ENCODE measurements at places on chromosomes 2 and 18.
A peak's percentile ranks its signal among the peaks of the same experiment; 100 is the strongest.

GRCh38 chr2:205539603-205540002 lies 142.7 kb upstream of the NRP2 start:
- no peak for DNase-seq

DNA sequence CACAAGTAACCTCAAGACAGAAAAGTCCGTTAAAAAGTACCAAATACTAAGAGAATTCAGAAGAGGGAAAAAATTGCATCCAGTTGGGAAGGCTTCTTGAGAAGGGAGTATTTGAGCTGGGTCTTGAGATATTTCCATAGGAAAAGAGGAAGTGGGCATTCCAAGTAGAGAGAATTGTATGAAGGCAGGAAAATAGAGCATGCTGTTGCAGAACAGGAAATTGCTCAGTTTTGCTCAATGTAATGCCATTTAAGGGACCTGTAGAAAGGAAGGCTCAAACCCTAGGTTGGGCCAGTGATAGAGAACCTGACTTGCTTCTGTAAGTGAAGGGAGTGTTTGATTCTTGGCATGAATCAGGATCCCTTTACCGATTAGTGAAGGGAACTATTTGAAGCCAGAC lies 1.0 kb upstream of the ZC3H8 start:
- DNase-seq: no peak

- DNase-seq: no peak
Observed at GRCh38 chr2:98729652-98730051, 1.3 kb downstream of the MGAT4A start.

DNA sequence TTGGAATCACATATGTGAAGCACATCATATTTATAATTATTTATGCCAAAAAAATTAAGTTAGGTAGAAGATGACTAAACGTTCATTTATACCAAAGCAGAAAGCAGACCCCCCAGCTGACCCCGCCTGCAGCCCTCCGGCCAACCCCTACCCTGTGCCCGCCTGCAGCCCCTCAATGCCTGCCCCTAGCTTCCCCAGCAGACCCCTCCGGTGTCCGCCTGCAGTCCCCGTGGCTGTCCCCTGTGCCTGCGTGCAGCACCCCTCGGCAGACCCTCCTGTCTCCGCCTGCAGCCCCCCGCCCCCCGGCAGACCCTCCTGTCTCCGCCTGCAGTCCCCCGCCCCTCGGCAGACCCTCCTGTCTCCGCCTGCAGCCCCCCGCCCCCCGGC lies 136.2 kb downstream of the NFATC1 start:
- DNase-seq: no peak

DNA sequence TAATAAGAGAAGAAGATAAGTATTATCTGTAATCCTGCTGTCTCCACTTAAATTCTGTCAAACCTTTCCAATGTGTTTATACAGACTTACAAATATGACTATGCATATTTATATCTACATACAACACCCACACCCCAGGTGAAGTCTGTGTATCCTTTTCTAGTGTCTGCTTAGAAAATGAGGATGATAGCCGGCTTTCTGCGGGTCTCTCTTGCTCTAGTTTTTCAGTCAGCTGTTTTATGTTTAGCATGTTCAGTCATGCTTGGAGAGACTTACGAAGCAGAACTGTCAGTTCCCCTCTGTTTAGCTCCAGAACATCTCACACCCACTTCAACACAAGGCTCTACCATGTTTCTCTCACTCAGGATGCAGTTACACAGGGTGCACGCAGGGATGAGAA lies 137.3 kb upstream of the NFATC1 start:
- DNase-seq: no peak

DNA sequence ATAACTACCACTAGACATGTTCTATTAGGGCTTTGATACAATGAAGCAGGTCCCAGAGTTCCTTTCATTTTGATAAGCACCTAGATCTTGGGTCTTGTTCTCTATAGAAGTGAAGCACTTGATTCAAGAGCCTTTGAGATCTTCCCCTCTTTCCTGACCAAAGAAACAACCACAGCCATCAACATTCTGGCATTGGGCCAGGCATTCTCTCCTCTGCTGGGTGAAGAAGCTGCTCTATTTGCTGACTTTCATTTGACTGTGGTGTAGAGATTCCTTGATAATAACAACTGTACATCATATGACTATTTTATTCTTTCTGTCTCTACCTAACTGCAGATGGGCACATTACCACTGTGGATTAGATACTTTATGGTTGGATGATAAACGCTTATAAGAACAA lies 96.6 kb upstream of the LYPD1 start:
- DNase-seq: no peak

- DNase-seq: no peak
Observed at GRCh38 chr2:12005886-12006681, 259.7 kb downstream of the LPIN1 start.

DNA sequence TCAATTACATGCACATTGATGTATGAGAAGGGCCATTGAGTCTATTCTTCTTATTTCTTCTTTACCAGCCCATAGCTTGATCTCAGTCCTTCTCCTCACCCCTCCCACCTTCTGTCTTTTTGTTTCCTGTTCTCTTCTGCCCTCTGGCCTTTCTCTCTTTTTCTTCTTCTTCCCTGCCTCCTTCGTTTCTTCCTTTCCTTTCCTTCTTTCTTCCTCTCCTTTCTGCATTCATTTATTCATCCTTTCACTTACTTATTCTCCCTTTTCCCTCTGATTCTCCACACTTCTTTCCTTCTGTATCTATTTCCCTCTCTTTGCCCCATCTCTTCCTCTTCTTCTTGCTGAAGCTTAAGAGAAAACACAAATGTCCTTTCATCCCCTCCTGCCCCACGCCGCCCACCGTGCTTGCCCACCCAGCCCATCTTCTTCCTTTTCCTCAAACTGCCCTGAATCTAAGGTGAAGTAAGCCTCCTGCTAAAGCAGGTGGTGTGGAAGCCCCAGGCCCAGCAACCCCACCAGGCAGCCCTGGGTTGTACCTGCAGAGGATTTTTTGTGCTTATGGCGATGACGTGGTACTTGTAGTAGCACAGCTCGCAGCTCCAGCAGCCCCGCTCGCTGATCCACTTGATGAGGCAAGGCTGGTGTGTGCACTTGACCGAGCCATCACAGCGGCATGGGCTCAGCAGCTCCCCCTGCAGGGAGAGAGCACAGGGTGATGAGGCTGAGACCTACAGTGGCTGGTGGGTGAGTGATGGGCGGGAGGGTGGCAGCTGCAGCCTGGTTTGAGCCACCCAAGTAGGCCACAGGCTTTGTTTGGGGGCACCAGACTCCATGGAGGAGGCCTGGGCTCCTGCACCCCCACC lies 89.0 kb downstream of the MARCHF4 start:
- DNase-seq: no peak

DNA sequence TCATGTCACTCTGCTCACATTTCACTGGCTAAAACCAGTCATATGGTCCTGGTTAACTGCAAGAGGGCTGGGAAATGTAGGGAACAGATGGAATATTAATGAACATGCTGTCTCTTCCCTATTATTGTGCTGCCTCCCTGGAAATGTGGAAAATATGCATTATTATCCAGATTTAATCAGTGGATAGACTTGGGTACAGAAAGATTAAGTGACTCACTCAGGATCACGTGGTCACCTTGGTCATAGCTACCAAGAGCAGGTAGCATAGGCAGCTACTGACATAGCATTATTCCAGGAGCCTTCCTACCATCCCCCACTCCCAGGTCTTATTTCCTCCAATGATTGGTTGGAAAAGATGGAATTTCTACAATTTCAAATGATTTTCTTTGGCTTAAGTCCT lies 141.1 kb downstream of the HRH4 start:
- DNase-seq: no peak

- no peak for DNase-seq
Observed at GRCh38 chr2:47310801-47311560, 92.0 kb upstream of the MSH2 start.

DNA sequence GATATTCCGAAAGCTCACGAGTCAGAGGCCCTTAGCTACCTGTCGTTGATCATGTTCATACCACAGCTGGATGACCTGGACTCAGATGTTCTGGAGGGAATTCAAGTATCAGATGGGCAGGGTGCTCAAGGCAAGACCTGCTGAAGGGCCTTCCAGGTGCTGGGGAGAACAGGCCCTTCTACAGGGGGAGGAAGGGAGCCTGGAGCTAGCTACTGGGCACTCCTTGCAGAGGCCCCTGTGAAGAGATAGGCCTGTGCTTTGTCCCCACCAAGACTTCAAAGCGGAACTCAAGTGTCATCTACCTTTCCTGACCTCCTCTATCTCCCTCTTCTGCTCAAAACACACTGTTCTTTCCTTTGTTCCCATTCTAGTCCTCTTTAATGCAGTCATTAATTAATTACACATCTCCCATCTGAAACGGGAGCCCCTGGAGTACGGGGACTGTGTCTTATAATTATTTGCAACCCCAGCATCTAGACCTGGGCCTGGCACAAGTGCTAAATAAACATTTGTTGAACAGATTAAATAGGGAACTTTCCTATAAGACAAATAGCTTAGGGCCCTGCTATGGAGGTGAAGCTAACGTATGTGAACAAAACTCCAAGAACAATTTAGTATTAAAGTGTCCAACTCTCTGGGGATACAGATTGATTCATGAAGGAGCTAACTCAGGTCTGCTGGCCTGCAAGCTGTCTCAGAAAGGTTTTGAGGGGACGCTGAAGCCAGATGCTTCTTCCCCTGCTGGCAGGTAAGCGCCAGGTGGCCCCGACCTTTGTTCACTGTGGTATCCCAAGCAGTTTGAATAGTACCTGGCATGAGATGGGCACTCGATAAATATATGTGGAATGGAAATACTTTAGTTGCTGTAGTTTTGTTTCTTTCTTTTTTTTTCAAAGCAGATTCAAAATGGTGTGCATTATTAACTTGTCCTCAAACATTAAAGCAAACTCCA lies 22.0 kb downstream of the RHOB start:
- DNase-seq: no peak

GRCh38 chr2:168567836-168568235 lies 111.8 kb downstream of the CERS6 start:
- DNase-seq: no peak

DNA sequence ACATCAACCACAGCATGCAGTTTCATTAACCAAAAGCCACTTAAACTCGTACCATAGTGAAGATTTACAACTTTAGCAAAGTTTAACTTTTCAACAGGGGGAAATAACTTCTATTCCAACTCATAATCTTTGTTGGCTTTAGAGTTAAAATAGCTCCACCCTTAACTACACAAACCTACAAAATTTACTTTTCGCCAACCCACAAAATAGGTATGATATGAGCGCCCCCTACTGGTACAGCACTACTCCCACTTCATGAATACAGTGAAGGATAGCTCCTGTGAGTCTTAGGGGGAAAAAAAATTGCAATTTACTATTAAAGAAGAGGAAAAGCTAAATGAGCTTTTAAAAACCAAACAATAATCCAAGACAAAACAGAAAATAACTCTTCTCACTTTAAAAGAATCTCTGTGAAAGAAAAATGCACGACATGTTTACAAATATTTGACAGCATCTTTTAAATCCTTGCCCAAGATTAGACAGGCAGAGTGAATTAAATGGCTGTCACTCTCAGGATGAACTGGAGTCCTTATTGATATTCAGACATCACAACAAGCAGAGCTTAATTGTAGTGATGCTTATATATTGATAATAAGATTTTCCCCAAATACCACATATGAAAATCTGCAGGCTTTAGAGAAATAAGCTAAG lies 32.2 kb downstream of the TMEFF2 start:
- DNase-seq: no peak

DNA sequence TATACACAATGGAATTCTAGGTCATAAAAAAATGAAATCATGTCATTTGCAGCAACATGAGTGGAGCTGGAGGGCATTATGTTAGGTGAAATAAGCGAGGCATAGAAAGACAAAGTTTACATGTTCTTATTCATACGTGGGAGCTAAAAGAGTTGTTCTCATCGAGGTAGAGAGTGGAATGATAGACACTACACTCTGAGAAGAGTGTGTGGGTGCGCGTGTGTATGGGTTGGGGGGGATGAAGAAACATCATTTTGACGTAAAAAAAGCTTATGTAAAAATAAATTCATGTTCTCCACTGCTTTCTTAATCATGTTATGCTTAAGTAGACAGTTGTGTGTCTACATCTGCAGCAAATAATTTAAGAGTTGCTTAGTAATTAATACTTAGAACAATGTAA lies 123.6 kb downstream of the ZNF804A start:
- DNase-seq: no peak

GRCh38 chr2:24613154-24613814 lies 122.2 kb downstream of the NCOA1 start:
- peak; percentile 24 for DNase-seq

- DNase-seq: no peak
Observed at GRCh38 chr2:70143314-70144150, 47.3 kb downstream of the C2orf42 start.

- no peak for DNase-seq
Observed at GRCh38 chr2:119212139-119212800, 11.4 kb upstream of the STEAP3 start.

- DNase-seq: no peak
Observed at GRCh38 chr2:9578467-9579235, 23.0 kb upstream of the ADAM17 start.

GRCh38 chr2:57218206-57218605 lies 828.4 kb upstream of the VRK2 start:
- DNase-seq: no peak

DNA sequence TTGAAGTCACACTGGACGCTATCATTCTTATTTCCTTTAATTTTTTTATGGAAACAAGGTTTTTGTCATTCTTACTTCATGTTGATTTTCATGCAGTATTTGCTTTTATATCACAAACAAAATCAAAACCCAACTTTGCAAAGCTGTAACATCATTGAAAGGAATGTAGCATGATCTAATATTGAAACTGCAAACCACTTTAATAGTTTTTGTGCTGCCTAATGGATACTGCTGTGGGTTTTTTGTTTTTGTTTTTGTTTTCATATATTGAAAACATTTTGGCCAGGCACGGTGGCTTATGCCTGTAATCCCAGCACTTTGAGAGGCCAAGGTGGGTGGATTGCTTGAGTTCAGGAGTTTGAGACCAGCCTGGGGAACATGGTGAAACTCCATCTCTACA lies 81.6 kb downstream of the MAP2 start:
- DNase-seq: no peak

DNA sequence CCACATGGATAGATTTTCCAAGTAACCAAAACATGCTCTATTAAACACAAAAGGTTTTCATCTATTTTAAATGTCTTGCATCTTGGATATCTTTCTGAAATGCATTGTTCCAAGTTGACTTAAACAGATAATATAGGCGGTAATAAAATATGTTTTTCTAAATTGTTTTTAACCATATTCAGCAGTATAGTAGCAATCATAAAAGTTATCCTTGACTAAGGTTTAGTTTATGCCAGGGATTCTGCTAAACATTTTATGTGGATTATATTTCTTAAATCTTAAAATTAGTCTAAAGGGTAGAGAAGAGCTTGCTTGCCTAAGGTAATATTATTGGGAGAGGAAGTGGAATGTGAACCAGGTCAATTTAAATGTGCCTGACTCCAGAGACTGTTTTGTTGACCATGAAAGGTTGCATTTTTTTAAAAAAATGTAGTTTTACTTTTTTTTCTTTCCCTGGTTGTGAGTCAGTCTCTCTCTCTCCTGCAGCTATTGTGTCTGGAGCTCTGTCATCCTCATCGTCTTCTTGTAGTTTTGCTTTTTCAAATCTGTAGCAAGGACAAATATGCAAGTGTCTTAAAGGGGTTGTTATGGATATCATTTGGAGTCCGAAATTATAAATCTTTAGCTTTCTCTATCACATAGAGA lies 309.1 kb upstream of the COL3A1 start:
- DNase-seq: no peak

- no peak for DNase-seq
Observed at GRCh38 chr2:128394007-128394730, 75.5 kb upstream of the HS6ST1 start.

Measured in non-pigmented ciliary epithelial cell (primary cell).